Brain microvascular endothelial cell (primary cell): ENCODE measurements at places on chromosomes 7 and 10.
A peak's percentile ranks its signal among the peaks of the same experiment; 100 is the strongest.

GRCh38 chr7:47179812-47180515 lies 401.9 kb downstream of the TNS3 start:
- DNase-seq: peak; percentile 72

GRCh38 chr7:13839063-13839462 lies 150.4 kb downstream of the ETV1 start:
- no peak for DNase-seq

DNA sequence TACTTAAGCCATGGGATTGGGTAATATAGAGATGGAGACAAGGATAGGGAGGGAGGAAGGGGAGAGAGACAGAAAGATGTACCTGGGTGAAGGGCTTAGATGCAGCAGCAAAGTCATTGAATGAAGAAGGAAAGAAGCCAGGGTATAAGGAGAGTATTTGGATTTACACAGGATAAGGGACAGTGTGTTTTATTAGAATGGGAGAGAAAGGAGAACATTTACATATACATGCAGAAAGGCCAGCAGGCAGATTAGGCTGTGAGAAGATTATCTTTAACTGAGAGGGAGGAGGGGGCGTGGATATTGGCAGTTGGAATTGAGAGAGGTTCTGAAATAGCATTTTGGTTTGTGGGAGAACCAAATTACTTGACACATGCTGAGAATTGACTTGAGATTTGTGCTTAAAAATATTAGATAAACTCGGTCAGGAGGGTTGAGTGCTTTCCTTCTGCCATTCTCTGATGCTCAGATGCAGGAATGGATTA lies 161.5 kb upstream of the ZNF804B start:
- DNase-seq: no peak

GRCh38 chr7:156111-157007 lies 36.0 kb upstream of the FAM20C start:
- no peak for DNase-seq

GRCh38 chr7:137625197-137625596 lies 221.6 kb downstream of the DGKI start:
- peak; percentile 42 for DNase-seq

DNA sequence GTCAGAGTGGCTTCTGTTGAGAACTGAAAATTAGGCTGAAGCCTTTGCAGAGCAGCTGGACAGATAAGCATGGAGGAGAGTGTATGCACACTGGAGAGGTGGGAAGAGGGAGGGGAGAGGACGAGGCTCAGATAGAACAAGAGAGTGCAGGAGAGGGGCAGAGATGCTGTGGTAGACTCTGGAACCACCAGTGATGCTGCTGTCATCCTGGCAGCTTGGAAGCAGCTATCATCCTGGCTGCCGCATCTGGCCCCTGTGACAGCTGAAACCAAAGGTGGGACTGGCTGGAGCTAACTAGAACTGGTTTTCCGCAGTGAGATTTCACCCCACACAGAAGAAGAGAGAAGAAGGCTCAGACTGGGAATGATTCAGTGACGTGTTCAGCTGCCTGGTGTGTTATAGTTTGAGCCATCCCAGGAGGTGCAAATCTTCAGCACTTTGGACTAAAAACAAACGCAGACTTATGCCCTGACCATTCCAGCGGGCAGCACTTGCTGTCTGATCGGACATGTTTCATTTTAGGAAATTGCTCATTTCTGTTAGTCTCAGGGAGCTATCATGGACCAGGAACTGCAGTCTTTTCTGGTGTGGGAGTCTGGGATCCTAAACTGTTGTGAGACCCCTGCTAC lies 38.4 kb downstream of the EEPD1 start:
- no peak for DNase-seq

DNA sequence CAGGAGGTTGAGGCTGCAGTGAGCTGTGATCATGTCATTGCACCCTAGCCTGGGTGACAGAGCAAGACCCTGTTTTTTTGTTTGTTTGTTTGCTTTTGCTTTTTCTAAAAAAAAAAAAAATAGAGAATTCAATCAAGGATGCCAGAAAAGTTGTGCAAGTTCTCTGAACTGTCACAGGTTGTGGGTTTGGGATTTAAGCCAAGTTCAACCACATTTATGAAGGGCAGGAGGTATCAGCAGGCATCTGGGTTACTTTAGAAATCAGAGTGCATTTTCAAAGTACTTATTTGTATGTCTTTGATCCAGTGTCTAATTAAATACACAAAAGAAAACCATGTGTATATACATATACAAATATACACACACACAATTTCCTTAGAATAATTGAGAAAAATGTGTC lies 151.2 kb upstream of the MINDY3 start:
- DNase-seq: no peak

DNA sequence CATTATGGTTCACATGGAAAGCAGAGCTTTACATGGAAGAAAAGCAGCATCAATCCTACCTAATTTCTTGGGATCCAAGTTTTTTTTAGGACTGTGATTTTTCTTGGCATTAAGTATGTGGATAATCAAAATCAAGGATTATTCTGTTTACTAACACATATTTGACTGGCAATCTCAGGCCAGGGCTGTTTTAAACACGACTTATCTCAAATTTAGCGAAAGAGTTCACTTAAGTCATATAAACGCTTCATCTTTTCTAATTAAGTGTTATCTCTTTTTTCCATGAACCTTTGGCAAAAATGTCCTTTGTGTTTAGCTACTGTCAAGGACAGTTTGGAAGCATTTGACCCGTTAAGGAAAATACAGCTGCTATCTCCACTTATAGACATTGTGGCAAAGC lies 92.0 kb downstream of the GNAI1 start:
- no peak for DNase-seq

GRCh38 chr10:62735464-62736167 lies 68.9 kb upstream of the ADO start:
- peak; percentile 57 for DNase-seq

GRCh38 chr10:15540727-15541126 lies 169.6 kb upstream of the FAM171A1 start:
- DNase-seq: peak; percentile 12

- no peak for DNase-seq
These were observed 1135.4 kb downstream of the XPNPEP1 start for GRCh38 chr10:108787932-108788331.

GRCh38 chr10:126876456-126876855 lies 28.8 kb upstream of the DOCK1 start:
- no peak for DNase-seq

GRCh38 chr10:24891823-24892222 lies 60.6 kb downstream of the PRTFDC1 start:
- peak; percentile 75 for DNase-seq

GRCh38 chr7:82562716-82563404 lies 119.3 kb upstream of the CACNA2D1 start:
- peak; percentile 82 for DNase-seq

DNA sequence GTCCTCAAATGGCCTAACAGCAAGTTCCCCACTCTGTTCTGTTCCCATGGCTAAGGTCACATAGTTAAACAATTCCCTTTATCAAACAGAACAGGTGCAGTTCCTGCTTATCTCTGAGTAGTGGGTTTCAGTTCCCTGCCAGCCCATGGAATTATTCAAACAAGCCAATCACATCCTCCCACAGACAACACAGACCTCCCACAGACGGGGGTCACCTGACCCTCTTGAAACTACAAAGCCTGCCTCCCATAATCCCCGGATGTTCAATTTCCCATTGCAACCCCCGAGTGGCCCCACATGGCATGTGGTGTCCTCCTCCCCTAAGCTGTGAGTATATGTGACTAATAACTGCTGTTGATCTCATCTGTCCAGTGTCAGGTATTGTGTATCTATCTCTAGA lies 64.1 kb downstream of the TMEM168 start:
- no peak for DNase-seq

- DNase-seq: peak; percentile 45
These were observed 3.7 kb downstream of the ZNF680 start for GRCh38 chr7:64559206-64559605.

GRCh38 chr10:62560201-62560819 lies 186.1 kb downstream of the ZNF365 start:
- DNase-seq: no peak

DNA sequence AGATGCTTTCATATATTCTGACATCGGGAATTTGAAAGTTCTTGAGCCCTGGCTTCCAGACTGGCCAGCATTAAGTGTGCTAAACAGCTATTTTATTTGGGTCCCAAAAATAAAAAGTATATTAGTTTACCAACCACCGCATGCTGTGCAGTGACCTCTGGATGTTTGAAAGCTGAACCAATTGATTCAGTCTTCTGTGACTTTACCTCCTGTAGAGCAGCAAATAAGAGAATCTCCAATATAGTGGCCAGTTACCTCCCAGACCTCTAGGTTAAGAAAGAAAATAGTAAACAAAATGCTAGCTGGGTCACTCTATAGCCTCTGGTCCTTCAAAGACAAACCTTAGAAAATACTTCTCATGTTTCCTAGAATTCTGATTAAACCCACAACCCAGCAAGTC lies 424.6 kb upstream of the NFE2L3 start:
- no peak for DNase-seq

GRCh38 chr7:135943134-135943879 lies 33.9 kb downstream of the MTPN start:
- no peak for DNase-seq

DNA sequence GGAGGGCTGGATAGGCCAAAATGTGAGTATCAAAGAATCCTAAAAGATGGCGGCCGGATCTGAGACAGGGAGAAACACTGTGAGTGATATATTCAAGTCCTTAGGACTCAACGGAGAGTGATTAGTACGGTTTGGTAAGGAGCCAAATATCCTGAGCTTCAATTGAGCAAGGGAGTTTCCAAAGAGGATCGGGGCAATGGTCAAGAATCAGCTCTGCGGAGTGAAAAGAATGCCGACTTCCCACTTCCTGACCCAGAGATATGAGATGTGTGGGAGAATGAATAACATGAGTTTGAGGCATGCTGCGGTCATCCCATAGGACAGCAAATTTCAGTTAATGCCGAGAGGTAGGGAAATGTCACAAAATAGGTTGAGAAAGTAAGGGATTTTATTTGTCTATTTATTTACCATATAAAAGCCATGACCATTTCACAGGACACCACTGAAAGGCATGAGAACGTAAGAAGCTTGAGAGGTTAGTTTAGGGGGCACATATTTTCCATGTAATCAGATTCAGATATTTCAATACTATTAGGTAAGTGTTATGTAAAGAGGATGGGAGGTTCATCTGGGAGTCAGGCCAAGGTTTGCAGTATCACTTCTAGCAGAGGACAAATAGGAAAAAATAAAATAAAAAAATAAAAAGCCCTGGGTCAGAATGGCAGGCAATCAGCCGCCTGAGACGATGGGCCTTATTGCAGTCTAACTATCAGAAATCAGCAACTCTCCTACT lies 165.6 kb downstream of the HGF start:
- peak; percentile 100 for DNase-seq

DNA sequence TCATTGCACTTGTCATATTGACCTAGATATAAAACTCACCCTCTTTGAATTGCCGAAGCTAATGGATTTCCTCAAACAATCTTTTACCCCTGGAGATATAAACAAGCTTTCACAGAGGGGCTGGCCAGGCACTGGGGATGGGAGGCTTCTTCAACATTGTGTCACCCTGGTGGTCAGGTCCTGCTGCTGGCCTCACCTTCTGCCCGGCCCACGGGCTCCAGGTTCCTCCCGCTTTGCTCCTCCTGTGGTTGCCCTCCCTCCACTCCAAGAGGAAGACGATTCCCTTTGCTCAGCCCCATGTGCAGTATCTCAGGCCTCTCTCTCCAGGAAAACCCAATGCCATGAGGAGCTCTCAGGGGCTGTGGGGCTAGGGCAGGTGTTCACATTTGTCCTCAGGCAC lies 118.1 kb upstream of the ADCY1 start:
- DNase-seq: no peak

- DNase-seq: no peak
These were observed 240.4 kb downstream of the KIAA1217 start for GRCh38 chr10:24449321-24449740.

GRCh38 chr7:84469034-84469433 lies 274.4 kb upstream of the SEMA3A start:
- DNase-seq: no peak

DNA sequence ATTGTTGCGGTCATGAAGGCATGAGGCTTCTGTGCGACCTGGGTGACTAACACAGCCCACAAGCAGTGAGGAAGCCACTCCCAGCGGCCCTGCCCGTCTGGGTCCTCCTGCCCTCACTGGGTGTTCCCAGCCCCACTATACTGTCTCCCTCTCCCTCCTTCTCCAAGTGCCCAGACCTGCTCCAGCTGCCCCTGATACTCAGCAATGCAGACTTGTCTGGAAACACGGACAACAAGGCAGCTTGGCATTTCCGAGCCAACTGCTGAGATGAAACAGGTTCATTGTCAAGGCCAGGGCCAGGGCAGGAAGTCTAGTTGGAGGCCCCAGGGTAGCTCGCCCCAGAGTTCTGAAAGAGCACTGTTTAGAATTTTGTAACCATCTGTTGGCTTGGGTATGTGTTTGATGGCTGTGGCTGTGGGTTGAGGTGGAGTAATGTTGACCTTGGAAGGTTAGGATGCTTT lies 95.7 kb downstream of the RBM20 start:
- DNase-seq: peak; percentile 83

GRCh38 chr7:94380264-94380663 lies 14.4 kb upstream of the COL1A2 start:
- no peak for DNase-seq

DNA sequence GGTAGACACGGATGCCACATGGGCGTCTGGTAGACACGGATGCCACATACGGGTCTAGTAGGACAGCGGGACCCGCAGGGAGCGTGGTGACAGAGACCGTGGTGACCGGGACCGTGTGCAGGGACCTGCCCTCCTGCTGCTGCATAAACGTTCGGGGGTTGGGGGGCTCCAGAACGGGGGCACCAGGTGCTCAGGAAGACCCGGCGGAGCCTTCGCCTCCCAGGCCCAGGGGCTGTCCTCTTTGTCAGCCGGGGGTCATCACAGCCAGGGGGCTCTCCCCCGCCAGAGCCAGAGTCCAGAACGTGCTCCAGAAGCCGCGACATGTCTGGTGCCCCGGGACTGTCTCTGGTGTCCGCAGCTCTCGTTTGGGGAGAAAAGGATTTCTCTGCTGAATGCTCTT lies 69.2 kb upstream of the ADGRA1 start:
- DNase-seq: no peak

DNA sequence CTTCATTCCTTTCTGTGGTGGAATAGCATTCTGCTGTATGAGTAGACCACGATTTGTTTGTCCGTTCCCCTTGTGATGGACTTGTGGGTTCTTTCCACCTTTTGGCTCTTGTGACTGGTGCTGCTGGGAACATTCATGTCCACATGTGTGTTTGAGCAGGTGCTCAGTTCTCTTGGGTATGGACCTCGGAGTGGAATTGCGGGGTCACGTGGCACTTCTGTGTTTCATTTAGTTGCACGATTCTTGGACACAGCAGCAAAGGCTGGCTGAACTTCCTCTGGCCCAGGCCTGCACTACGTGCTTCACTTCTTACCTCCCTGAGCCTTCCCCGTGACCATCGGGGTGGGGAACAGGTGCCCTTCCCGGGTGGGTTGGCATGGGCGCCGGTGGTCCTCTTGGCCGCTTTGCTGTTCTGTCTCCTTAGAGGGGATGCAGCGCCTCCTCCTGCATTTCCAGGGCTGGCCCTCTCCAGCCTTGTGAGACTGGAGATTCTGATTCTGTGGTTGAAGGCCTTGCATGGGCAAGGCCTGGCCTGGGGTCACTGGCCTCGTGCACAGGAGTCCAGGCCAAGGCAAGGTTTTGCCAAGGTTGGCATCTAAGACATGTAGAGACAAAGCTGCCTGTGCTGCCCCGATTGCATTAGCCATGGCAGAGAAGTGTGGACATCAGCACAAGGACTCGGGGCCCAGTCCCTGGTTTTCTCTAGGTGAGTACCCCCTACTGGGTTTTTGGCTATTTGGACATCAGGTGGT lies 25.1 kb downstream of the DOCK1 start:
- no peak for DNase-seq
